HT-29 (cell line): ENCODE measurements at places on chromosomes 5 and 9. TPM values are rescaled to one million over a fixed set of nuclear protein-coding genes. Genes with fewer than 3 reads are reported as not detected.

- DNase-seq: no peak
These were observed 3.3 kb downstream of the LARP1 start for GRCh38 chr5:154758493-154758892.

DNA sequence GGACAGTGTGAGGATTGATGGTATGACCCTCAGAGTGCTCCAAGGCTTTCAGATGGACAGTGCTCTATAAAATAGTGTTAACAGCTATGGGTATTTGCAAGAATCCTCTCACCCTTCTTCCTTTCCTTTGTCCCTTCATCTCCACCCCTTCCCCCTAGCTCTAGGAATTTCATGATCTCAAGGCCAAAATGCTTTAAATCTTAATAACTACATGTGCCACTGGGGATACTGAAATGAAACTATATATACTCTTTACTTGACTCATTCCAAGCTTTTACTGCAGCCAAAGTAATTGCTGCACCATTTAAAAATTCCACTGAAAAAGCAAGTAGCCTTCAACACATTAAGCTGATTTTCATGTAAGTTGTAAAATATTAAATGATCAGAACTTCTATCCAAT is 361.6 kb upstream of the SLC30A5 start:
- no peak for DNase-seq

- no peak for DNase-seq
These were observed 110.4 kb downstream of the LIFR start for GRCh38 chr5:38446029-38446522.

GRCh38 chr9:135746565-135746964 is 44.6 kb downstream of the KCNT1 start:
- DNase-seq: no peak

- no peak for DNase-seq
These were observed 692 bp downstream of the PSAT1 start for GRCh38 chr9:78297672-78297961.

DNA sequence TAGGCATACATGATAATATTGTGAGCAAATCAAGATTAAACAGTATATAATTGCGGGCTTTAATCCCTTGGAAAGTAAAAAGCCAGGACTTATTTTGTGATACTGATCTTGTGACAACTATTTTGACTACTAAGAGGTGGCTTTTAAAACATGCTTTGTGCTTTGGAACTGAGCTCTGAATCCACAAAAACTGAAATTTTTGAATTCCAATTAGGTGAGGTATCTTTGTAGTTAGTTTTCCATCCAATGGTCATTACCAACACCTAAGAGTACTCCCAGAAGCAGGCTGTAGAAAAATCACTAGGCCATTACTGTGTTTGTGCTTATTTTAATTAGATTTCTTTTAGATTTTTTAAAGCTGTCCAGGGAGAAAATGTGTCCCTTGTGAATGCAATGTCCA is 559.5 kb upstream of the WWC1 start:
- DNase-seq: no peak

- no peak for DNase-seq
These were observed 17.3 kb downstream of the VAV2 start for GRCh38 chr9:133974631-133975341.

- DNase-seq: no peak
These were observed 187.3 kb downstream of the EFNA5 start for GRCh38 chr5:107483231-107484024.

- DNase-seq: no peak
These were observed 21.1 kb downstream of the GEMIN5 start for GRCh38 chr5:154916874-154917273.

- peak; percentile 29 for DNase-seq
These were observed 175.8 kb downstream of the CACNA1B start for GRCh38 chr9:138053321-138053868.

DNA sequence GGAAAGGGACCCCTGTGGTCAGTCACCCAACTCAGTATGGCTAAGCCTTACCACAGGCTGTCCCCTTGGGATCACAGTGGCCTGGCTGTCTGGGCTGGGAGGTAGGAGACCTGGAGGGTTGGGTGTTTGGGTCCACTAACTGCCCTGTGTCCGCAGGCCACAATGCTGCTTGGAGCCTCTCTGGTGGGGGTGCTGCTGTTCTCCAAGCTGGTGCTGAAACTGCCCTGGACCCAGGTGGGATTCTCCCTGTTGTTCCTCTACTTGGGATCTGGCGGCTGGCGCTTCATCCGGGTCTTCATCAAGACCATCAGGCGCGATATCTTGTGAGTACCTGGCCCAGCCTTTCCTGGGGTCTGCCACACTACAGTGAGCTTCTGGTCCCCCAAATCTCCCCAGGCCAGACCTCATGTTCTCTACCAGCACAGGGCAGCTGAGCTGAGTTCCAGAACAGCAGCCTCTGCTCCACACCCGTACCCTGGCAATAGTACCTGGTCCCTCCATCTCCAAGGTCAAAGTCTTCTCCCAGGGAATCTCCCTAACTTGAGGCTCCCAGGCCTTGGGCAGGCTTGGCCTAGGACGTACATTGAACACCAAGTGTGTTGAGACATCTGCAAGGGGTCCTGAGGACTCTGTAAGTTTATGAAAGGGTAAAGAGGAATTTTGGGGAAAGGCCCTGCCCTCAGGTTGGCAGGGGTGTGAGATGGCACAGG is 2.8 kb downstream of the SLC27A4 start:
- no peak for DNase-seq

DNA sequence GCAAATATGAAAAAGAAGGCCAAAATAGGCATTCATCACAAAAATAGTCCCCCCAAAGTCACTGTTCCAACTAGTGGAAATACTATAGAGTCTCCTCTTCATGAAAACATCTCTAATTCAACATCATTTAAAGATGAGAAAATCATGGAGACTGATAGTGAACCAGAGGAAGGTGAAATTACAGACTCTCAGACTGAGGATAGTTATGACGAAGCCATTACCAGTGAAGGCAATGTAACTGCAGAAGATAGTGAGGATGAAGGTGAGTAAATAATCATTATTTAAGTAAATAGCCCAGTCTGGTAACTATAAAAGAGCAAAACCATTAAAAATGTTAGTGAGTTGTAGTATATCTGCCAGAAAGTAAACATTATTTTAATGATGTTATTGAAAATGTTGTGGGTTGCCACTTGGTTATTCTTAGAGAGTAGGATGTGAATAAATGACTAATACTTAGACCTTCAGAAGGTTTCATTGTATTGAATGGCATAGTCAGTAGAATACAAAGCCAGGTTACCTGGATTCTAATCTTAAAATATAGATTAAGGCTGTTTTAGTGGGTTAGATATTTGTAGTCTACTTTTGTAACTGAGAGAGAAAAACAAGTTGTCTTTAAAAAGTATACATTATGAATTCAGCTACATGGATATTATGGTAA is 16.3 kb downstream of the AGGF1 start:
- DNase-seq: no peak

- no peak for DNase-seq
These were observed 623.0 kb downstream of the SLCO4C1 start for GRCh38 chr5:101673120-101673519.

DNA sequence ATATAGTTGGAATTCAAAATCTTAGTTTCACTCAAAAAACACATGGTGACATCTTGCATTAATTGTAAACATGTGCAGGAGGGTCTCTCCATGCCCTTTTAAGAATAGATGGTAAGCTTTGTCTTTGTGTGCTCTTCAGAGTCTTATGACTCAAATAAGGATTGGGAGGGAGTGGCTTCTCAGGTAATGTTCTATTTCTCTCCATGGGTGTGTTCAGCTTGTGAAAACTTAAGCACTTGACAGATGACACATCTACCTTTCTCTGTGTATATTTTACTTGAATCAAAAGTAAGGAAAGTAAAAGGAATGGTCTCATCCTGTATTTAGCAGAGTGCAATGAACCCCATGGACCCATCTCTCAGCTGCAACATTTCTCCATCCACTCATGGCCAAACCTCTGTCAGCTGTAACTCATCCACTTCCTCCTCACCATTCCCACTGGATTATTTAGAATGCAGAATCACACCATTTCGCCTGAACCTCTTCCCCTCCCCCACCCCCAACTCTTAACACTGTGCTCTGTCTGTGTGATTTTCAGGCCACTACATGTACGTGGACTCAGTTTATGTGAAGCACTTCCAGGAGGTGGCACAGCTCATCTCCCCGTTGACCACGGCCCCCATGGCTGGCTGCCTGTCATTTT is 82.1 kb downstream of the MAMDC2 start:
- DNase-seq: no peak

GRCh38 chr9:88979021-88979420 is 12.2 kb upstream of the S1PR3 start:
- DNase-seq: no peak

DNA sequence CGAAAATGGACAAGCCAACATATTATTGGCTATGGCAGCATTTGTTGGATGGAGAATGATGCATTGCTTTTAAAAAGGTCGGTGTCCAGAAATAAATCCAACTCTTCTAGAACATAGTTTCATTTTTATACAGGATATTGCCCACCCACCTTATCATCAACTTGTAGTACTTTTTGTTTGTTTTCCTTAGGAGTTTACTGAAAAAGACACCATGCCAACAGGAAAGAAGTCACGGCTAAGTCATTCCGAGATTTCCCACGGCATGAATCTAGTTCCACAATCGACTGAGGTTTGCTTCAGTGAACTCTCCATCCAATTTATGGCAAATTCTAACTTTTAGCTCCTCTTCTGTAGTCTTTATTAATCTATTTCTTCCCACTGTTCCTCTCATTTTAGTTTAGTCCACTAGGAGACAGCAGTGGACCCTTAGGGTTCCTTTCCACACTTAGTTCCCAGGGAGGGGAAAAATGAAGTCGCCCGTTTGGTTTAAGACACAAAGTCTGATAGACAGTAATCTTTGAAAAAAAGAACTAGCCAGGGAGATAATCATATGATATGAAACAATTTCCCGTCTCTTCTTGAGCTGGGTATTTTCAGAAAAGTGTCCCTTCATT is 237.5 kb downstream of the AP3B1 start:
- DNase-seq: peak; percentile 12

- no peak for DNase-seq
These were observed 216.7 kb downstream of the BNC2 start for GRCh38 chr9:16653491-16654399.

GRCh38 chr5:22908129-22908528 is 55.0 kb upstream of the CDH12 start:
- DNase-seq: no peak

DNA sequence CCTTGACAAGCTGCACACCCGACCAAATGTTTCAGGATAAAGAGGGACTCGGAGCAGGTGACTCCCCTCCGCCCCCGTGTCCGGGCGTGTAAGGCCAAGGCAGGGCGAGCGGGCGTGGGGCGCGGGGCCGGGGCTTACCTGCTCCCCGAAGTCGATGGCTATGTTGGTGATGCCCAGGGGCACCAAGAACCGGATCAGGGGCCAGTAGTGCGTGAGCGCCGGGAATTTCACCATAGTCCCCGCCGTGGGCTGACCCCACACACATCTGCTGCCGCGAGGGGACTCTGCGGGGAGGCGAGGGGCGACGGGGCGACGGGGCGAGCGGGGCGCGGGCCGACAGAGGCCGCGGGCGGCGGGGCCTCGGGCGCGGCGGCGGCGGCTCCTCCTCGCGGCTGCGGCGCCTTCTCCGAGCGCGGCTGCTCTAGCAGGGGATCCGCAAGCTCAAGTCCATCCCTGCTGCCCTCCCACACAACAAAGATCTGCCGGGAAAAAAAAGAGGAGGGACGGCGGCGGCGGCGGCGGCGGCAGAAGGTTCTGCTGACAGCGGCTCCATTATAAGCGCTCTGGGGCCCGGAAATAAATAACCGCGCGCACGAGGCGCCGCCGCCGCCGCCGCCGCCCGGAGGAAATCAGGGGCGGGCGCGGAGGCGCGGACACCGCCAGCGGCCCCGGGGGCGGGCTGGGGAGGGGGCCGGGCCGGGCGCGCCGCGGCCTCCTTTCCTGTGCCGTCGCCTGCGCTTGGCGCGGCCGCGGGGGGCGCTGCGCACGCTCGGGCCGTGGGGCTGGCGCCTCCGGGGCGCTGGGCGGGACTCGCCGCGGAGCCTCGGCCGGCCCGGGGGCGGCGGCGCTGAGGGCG is at the start of gene ANKH:
Gene ANKH (minus strand): TSS at position 565 of the 856 bp plus-strand sequence. CDS start 331 bp downstream, at position 234.
- DNase-seq: peak; percentile 80

GRCh38 chr5:75031366-75031765 is 21.0 kb downstream of the GCNT4 start:
- no peak for DNase-seq

- peak; percentile 31 for DNase-seq
These were observed 231.0 kb downstream of the CDK5RAP2 start for GRCh38 chr9:120348951-120349429.

DNA sequence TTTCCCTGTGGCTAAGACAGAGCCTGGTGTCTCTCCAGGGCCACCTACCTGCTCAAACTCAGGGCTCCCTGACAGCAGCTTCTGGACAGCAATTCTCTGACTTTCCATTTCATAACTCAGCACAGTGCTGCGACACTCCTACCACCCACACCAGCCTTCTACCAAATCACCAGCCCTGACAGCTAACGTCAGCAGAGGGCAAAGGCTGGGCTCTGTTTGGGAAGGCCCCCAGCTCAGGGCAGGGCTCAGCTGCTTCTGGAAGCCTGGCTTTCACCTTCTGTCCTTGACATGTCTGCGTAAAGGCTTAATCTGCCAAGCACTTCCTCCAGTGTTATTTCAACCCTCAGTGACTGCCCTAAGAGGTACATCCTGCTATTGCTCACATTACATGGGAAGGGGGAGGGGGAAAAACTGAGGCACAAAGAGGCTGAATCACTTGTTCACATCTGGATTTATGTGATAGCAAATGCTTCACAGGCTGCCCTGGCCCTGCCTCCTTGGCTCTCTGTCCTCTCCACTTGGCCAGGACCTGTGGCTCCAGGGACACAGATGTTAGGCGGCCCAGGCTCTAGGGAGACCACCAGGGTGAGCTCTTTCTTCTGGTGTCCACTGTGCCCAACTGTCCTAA is 102.5 kb upstream of the PANK3 start:
- no peak for DNase-seq

- DNase-seq: no peak
These were observed 55.0 kb downstream of the ECPAS start for GRCh38 chr9:111429175-111429574.

Gene CXXC5
- total RNA-seq: 211 and 220 TPM in 2 replicates

Gene SLC1A3
- total RNA-seq: 0.52 TPM in 1 of 2 replicates, not detected in the other

Gene TEK
- total RNA-seq: 0.15 and 0.23 TPM in 2 replicates

Gene RNF183
- total RNA-seq: 6.1 and 7.1 TPM in 2 replicates

Gene ELAVL2
- not detected in 2 replicates for total RNA-seq

Gene ARSK
- total RNA-seq: 1.7 and 2.3 TPM in 2 replicates

Gene VAV2
- total RNA-seq: 19.6 and 20.3 TPM in 2 replicates

Gene BARHL1
- not detected in 2 replicates for total RNA-seq

Gene DNAJB5
- total RNA-seq: 2.1 and 3.7 TPM in 2 replicates

Gene ROR2
- total RNA-seq: not detected in 2 replicates

Gene IGFBPL1
- total RNA-seq: not detected in 2 replicates

Gene GHR
- not detected in 2 replicates for total RNA-seq

Gene ZNF189
- total RNA-seq: 2.0 and 2.1 TPM in 2 replicates
